Uterus (tissue), 4 donors: ENCODE measurements at places on chromosomes 16 and 17.

DNA sequence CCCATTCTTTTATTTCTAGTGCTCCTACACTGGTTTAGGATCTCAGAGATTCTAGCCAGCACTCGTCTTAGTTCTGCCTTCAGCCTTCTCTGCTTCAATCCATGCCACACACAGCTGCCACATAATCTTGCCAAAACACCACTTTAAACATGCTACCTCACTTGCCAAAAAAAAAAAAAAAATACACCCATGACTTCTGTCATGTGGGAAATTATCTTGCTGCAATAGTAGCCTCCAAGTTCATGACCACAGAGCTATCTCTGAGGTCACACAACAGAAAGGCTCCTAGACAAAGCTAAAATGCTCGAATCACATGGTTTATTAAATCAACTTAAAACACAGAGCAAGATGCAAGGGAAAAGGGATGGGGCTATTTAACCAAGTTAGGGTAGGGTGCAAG, 18.1 kb downstream of the FZD2 start:
- no peak for DNase-seq

DNA sequence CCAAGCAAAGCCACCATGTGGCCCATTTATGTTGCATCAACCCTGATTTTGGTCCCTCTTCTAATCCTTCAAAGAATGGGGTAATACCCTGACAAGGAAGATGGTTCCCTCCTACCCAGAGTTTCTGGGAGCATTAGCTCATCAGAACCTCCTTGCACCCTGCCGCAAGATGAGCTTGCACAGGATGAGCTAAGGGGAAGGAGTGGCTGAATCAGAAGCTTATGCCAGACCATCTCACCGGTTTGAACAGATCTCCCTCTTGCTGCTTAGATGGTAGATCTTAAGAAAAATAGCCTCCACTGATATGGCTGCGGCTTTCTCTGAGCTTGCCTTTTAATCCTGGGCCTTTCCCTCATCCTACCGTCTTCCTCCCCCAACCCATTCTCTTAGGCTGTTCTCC, 175.1 kb downstream of the SOX9 start:
- DNase-seq: no peak

- peak; percentile 78 for DNase-seq
Measured at GRCh38 chr17:2215616-2216364, 87.8 kb downstream of the SMG6 start.

- no peak for DNase-seq
Measured at GRCh38 chr17:61689610-61690180, 98.7 kb upstream of the NACA2 start.

GRCh38 chr16:26177438-26177837, 485.7 kb downstream of the HS3ST4 start:
- DNase-seq: no peak

DNA sequence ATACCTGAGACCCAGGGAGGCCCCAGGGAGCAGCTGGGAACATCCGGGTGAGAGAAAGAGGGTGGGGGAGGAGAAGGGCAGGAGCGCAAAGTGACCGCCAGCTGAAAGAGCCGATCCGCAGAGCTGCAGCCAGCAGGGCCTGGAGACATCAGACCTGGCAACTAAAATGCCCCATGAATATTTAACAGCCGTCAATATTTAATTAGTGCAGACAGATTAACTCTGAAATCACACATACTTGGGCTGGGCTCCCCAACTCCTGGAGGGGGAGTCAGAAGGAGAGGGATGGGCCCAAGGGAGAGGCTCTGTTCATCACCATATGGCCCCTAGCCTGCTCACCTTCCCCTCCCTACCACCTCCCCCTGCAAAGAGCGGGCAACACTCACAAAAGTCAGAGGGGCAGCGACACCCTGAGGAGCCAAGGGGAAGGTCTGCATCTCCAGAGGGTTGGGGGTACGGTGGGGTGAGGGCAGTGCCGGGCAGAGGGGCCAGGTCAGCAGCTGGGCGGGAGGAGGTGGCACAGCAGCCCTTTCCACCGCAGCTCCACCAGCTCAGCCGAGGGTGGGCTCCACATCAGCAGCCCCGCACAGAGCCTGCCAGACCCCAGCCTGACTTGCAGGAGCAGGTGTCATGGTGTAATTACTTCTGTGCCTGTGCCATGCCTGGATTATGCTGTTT, 61.9 kb upstream of the CCL1 start:
- no peak for DNase-seq

DNA sequence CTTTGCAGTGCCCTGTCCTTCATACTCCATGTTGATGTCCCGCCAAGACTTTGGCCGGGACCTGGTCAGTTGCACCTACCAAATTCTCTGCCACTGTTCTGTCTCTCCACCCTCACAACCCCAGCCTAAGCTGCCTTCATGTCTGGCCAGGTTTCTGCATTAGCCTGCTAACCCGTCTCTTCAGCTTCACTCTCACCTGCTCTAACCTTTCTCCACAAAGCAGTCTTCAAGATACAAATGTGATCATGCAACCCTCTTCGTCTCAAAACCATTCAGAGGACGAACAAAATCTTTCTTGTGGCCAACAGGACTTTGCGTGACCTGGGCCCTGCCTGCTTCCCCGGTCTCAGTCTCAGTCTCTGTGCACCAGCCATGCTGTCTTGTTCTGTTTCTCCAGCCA, 148.2 kb downstream of the WSCD1 start:
- no peak for DNase-seq

GRCh38 chr16:28292731-28293600, 641 bp downstream of the SBK1 start:
- DNase-seq: no peak

GRCh38 chr16:58128181-58128631, 975 bp downstream of the CFAP20 start:
- no peak for DNase-seq

DNA sequence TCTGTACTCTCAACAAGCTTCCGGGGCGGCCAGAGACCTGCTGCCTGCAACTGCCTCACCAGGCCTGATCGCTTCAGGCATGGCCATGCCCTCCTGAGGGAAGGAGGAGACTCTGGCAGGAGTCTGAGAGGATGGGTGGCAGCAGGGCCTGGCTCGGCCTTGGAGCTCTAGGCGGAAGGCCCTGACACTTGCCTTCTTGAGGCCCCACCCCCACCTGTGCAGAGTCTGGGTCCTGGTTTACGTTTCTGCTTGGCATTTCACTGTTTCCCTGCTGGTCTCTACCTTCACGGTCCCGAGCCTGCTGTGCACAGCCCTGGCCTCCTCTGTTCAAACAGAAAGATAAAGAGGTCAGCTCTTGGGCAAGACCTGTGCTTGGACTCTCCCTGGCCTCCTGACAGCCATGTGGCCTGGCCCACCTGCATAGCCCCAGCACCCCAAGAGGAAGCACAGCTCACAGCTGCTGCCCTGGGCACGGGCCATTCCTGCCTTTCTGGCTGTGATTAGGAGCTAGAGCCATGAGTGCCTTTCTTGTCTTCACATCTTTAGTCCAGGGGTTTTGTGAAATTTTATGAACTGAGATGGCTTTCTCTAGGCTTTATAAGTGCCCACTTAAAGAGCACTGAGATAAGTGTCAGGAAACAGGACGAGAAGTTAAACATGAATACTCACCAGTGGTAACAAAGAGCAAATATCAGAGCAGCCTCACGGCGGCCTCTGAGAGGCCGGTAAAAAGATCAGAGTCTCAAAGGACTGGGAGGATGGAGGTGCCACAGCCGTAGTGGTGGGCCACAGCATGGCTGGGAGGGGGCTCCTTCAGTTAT, 25.6 kb upstream of the MTSS2 start:
- no peak for DNase-seq

GRCh38 chr16:67177743-67178699, 5.7 kb downstream of the MATCAP1 start:
- DNase-seq: peak; percentile 54

DNA sequence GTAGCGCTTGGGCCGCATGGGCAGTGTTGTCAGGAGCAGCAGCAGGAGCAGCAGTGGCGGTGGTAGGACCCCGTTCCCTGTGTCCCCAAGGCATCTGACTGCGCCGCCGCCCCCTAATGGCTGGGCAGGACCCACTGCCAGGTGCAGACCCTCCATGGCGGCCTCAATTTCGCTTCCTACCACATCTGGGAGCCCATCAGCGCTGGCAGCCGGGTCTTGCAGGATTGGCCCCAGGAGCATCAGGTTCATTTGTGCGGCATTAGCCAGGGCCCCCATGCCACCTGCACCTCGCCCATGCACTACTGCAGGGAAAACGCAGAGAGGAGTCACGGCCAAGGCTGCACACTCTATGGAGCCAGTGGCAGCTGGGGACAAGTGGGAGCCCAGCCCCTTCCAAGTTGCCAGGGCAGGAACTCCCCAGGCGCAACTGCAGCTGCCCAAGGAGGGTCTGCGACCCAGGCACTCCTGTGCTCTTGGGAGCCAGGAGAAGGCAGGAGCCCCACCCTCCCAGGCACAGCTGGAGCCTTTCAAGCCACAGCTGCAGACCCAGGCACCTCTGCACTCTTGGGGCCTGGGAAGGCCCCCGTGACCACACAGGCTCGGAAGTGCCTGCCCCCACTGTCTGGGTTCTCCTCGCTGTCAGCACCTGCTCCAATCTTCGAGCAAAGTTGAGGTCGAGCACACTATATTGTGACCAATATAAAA, 594.2 kb downstream of the KCNJ18 start:
- DNase-seq: no peak

DNA sequence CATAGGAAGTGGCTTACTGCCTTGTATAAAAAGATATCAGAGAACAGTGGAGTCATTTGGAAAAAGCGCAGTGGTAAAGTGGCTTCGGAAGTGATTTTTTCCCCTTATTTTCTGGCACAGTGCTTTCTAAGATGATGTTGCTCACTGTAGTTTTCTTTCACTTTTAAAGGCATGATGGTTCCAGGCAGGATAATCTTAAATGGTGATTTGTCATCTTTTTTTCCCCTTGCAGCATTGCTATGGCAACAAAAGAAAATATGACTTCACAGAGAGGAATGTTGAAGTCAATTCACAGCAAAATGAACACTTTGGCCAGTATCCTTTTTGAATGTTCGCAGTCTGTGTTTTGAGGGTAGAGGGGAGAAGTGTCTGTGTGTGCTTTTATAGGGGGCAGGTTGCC, 42.5 kb downstream of the GOSR1 start:
- no peak for DNase-seq

- DNase-seq: no peak
Measured at GRCh38 chr16:30758988-30759491, 2.8 kb downstream of the CFAP119 start.

DNA sequence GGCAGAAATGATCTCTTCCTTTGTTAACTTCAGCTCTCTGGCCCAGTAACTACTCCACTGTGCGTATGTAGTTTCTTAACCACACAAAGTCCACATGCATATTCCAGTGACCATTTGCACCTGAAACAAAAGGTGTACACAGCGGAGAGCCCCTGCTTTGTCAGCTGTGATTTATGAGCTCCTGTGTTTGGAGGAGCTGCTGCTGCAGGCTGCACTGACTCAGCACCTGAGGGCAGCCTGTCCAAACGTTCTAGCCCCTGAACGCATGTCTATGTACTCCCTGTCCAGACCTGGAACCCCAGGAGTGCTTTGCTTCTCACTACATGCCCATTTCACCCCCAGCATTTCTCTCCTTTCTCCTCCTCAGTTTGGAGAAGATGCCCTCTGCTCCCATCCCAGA, 216.1 kb downstream of the ABCC12 start:
- DNase-seq: no peak

GRCh38 chr16:84583995-84584394, 33.9 kb downstream of the COTL1 start:
- DNase-seq: no peak

DNA sequence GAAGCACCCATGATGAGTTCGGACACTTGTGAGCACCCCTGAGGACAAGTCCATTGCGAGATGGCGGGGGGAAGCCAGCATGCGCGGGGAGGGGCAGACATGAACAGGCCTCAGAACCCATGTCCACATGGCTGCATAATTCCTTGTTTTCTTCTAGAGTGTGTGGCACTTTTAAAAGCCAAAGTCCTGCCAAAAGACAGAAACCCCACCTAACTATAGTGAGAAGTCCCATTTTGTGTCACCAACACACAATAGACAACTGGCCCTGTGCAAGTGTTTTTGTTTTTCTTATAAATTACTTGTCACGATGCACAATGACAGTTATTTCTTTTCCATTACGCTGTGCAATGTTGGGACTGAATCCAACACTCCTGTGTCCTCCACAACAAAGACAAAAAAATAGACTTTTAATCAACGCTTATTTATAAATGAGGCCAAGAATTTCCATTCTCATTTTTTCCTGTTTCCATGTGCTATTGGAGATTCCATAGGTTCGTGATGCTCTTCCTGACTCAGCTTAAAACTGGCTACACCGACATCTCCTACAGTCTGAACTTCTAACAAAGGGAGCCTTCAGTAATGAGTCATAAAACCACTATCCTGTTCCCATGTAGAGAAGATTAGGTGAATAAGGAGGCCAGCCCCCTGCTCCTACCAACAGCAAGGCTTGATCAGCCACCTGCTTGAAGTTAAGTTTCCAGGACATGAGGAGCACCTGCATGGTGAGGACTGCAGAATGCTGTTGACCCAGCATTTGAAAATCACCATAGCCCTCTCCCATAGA, 98.9 kb downstream of the ZNF423 start:
- no peak for DNase-seq

- no peak for DNase-seq
Measured at GRCh38 chr17:3630781-3631180, 5.3 kb downstream of the SHPK start.

- DNase-seq: no peak
Measured at GRCh38 chr17:59368218-59368857, 36.9 kb downstream of the YPEL2 start.

DNA sequence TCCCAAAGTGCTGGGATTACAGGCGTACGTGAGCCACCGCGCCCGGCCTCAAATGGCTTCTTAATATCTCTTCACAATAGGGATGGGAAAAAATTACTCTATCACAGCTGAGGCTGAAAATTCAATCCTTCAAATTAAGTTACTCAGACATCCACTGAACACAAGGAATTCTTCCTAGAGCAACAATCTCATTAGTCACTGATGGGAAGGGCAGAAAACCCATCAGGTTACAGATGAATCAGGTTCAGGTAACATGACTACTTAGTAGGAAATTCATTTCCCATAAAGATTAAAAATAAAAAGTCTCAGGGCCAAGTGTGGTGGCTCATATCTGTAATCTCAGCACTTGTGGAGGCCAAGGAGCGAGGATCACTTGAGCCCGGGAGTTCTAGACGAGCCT, 42.5 kb upstream of the ABR start:
- no peak for DNase-seq

DNA sequence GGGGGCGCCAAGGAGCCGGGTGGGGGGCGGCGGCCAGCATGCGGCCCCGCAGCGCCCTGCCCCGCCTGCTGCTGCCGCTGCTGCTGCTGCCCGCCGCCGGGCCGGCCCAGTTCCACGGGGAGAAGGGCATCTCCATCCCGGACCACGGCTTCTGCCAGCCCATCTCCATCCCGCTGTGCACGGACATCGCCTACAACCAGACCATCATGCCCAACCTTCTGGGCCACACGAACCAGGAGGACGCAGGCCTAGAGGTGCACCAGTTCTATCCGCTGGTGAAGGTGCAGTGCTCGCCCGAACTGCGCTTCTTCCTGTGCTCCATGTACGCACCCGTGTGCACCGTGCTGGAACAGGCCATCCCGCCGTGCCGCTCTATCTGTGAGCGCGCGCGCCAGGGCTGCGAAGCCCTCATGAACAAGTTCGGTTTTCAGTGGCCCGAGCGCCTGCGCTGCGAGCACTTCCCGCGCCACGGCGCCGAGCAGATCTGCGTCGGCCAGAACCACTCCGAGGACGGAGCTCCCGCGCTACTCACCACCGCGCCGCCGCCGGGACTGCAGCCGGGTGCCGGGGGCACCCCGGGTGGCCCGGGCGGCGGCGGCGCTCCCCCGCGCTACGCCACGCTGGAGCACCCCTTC, 484 bp downstream of the FZD2 start:
- peak; percentile 38 for DNase-seq
